Cerebellar nuclear complex (tissue), 1 donor: ENCODE measurements at places on chromosomes 6 and 20.

- DNase-seq = no peak
Measured at GRCh38 chr6:2534406-2535042, 216.2 kb downstream of the MYLK4 start.

- no peak for DNase-seq
Measured at GRCh38 chr20:10603378-10603777, 70.4 kb downstream of the JAG1 start.

- no peak for DNase-seq
Measured at GRCh38 chr20:50891138-50891537, 40.1 kb downstream of the ADNP start.

DNA sequence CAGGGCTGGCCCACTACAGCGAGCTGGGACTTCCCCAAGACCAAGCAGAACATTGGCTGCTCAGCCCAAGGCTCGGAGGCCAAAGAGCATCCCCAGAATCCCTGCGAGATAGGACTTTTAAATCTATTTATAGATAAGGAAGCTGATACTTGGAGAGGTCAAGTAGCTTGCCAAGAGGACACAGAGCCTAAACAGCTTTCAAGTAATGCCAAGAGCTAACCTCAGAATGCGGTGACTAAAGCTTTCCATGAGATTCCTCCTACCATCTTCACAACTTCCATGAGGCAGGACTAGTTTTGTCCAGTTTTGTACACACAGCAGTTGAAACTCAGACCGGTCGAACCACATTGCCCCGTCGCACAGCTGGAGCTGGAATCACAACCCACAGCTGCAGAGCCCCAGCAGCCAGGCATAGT is 168.1 kb upstream of the TOP1 start:
- DNase-seq = no peak

DNA sequence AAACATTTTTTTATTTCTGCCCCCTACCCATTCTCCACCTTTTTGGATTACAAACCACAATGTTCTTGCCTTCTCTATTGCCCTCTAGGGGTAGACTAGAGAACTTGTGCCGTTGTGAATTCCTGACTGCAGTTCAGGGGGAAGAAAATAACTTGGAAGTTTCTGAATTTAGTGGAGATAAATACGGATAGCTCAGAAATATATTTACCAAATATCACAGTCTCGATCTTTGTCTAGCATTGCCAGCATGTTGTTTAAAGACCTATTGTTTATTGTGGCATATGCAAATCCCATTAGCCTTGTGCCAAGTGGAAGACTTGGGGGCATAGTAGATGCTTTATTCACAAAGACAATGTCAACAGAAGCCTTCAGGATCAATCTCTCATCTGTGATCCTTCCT is 154.1 kb upstream of the MMS22L start:
- DNase-seq = no peak

DNA sequence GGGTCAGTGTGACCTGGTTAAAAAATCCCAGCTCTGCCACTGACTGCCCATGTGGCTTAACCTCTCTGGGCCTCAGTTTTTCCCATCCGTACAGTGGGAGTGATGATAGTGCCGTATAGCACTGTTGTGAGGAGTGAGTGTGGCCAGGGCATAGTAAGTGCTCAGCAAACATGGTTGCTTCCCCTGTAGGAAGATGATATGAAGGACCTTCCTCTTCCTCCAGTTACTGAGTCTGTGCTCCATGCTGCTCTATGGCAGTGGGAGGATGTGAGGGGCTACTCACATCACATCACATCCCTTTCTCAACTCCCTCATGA is 13.1 kb downstream of the C6orf132 start:
- DNase-seq = no peak

- no peak for DNase-seq
Measured at GRCh38 chr6:83893024-83893423, 33.5 kb downstream of the CYB5R4 start.

DNA sequence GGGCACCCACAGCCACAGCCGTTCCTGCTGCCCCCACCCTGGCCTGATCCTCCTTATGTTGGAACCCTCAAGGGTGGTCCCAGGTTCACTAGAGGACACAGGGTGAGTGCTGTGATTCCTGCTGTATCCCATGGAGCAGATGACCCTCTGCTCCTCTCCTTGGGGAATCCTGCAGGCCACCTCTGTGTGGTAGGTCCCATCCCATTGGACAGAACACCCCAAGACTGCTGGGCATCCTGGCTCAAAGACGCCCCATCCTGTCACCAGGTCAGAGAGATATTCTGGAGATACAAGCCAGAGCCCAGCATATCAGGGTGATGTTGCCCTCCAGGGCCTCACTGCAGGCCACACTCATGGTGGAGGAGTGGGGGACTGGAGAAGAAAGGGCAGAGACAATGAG is 28.4 kb downstream of the HLA-A start:
- DNase-seq = no peak

DNA sequence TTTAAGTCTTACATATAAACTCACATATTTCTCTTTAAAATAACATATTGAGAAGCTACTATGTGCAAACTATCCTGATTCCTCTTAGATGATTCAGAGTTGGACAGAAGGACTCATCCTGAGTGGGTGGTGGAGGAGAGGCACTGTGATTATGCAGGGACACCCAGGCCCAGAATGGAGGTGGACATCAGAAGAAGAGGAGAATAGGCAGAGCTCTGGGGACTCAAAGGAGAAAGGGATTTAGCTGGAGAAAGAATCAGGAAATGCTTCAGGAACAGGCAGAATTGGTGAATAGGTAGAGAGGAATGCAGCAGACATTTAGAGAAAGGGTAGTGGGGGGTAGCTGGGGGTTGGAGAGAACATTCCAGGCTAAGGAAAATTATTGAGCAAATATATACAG is 17.4 kb downstream of the RCAN2 start:
- DNase-seq = no peak

DNA sequence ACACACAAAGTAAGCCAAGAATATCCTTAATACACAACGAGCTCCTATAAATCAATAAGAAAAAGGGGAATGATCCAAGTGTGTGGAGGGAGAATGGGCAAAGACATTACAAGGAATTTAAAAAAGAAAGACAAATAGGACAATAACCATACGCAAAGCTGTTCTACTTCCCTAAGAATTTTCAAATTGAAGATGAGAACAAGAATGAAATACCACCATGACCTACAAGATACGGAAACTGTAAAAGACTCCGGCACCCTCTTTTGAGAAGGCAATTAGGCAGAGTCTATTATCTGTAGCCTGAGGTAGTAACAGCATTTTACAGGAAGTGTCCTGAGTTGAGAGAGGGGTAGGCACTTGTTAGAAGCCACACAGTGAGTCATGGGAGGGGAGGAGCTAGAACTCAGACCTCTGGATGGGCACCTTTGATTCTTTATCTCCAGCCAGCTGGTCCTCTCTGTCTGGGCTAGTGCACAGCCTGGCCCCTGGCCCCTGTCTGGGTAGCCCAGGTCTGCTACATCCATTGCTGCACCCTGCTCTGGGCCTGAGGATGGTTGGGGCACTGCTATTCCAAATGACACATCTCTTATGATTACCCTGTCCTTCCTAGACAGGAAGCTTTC is 15.3 kb downstream of the RSPO4 start:
- DNase-seq = no peak

DNA sequence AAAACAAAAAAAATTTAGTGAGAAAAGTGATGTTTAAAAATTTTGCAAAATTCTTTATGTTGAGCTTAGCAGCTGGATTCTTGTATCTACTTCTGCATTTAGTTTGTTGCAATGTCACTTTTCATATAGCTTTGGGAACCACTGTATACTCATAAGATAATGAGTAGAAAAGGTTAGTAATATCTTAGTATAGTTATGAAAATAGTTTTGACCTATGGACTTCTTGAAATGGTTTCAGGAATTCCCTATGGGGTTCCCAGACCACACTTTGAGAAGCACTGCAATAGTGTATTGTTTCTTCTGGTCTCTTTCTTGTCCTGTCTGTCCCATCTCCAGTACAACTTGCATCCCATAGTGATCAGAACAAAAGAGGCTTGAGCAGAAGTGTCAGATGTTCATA is 29.4 kb downstream of the PPP1R16B start:
- no peak for DNase-seq

DNA sequence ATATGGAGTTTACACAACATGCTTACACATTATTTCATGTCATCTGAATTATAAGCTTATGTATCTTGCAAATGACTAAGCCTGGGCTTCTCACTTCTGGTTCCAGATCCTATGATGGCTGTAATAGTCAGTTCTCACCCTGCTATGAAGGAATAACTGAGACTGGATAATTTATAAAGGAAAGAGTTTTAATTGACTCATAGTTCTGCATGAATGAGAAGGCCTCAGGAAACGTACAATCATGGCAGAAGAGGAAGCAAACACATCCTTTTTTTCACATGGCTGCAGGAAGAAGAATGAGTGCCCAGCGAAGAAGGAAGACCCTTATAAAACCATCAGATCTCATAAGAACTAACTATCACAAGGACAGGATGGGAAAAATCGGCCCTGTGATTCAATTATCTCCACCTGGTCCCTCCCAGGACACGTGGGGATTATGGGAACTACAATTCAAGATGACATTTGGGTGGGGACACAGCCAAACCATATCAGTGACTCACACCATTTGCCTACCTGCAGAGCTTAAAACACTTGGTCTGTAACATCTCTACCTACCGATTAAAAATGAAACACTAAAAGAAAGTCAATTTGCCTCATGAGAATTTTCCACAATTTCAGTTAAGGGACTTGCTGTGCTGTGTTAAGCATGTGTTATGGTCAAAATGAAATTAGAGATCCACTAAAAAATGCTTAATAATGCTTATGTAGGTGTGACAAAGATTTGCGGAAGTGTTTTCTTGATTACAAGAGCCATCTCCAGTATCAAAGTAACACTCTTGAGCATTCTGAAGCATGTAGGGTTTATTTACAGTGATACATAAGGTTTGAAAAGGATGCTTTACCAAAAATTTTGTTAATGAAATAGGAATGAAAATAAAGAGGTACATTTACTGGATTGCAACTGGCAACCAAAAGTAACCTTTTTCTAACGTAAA is 2.2 kb upstream of the RWDD1 start:
- no peak for DNase-seq

DNA sequence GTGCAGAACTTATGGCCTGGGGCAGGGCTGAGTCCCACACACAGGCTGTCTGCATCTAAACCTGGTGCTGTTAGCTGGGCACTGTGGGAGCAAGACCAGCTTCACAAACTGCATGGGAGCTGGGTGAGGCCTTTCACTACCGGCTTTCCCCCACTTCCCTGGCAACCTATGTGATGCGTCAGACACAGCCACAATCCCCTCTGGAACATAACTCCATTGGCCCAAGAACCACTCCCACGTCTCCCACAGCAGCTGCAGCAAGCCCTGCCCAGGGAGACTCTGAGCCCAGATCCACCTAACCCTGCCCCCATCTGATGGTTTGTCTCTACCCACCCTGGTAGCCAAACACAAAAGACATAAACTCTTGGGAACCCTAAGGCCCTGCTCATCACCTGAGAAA is 9.3 kb downstream of the WDR27 start:
- no peak for DNase-seq

DNA sequence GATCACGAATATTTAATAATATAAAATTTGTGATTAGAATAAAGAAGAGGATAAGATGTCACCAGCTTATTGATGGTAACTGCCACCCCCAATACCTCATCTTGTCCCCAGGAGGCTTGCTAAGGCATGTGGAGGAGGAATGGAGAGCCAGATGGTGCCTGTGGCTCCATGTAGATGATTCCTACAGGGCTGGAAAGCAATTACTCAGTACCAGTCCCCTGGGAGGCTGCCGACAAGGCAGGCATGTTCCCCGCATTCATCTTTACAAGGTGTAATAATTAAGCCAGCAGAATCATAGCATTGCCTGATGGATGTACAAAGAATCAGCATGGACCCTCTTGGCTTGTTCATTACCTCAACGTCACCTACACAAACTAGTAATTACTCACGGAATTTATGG is 155.3 kb downstream of the PLCB1 start:
- DNase-seq = no peak

DNA sequence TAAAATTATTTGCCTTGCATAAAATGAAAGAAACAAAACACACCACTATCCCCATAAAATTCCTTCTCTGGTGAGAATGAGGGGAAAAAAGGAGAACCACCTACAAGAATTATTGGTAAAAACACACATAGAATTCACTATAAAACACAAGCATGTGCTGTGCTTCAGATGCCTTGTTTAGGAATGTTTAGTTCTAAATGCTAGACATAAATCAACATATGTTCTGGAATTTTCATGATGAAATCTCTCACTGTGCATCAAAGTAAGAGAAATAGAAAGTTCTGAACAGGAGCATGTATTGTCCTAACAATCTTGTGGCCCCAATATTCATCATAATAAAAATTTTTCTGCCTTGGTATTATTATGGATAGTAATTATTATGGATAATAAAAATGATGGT is 111.0 kb downstream of the PLCB4 start:
- DNase-seq = no peak

DNA sequence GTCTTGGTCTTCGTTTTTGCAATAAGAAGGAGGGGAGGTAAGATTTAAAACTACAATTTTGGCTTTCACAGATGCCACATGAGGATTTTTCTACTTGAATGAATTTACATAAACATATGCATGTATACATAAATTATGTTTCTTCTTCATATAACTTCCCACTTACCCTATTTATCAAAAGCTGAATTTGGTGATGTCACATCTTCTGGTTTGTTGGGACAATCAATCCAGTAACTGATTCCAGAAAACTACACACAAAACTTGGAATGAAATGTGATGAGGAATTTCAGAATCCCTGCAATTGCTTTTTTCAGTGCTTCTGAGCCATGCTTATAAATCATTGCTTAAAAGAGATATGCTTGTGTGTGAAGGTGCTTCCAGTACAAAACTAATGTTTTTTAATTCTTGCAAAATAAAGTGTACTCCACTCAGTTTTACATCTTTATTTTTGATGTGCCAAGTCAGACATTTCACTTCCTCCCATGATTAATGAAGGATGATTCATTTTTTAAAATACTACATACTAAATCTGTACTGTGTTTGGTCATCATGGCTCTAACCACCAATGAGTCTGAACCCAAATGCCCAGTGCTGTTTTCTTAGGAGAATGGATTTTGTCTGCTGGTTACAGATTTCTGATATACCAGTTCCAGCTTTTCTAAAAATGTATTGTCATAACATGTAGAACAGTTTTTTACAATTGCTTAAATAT is 32.1 kb upstream of the RIN2 start:
- no peak for DNase-seq

DNA sequence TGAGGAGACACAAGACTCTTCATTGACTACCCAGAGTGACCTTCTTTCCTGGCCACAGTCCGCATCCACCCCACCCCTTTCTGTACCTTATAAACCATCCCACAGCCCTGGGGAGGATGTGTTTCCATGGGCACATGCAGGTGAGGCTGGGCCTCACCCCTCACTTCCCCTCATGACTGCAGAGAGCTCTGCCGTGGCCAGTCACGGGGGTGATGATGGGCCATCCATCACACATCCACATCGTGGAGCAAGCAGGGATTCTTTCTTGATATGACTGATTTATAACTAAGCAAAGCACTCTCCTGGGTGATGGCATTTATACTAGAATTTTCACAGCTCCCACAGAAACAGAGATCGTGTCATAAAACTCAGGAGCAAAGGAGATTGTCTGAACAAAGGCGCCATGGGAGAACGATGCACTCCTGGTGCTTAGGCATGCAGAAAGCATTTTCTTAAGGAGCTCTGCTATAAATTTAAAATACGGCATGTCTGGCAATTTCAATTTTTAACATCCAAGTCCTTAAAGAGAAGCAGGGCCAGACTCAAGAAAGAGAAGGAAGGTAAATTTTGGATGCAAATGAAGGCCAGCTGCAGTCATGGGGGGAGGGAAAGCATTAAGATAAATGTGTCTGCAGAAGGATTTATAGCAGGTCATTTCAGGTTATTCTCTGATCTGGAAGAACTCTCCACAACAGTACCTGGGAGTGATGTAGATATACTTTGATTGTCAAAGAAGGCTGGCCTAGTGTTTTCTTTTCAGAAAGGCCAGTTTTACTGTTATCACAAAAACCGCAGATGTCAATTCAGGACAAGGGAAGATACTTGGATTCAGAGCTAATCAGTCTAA is 777.0 kb downstream of the C6orf118 start:
- DNase-seq = no peak
